ENCODE measurements at places on chromosomes 5 and 9. TPM values are rescaled to one million over a fixed set of nuclear protein-coding genes. Genes with fewer than 3 reads are reported as not detected.

DNA sequence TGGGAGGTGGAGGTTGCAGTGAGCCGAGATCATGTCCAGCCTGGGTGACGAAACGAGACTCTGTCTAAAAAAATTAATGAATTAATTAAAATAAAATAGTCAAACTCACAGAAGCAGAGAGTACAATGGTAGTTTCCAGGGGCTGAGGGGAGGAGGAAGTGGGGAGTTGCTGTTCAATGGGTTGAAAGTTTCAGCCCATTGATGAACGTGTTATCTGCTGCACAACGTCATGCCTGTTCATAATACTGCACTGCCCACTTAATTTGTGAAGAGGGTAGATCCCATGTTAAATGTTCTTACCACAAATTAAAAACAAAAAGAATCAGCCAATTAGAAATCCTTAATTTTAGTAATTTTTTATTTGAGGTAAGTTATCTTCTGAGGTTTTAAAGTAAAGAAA is 16.4 kb upstream of the RUFY1 start:
- no peak for DNase-seq

DNA sequence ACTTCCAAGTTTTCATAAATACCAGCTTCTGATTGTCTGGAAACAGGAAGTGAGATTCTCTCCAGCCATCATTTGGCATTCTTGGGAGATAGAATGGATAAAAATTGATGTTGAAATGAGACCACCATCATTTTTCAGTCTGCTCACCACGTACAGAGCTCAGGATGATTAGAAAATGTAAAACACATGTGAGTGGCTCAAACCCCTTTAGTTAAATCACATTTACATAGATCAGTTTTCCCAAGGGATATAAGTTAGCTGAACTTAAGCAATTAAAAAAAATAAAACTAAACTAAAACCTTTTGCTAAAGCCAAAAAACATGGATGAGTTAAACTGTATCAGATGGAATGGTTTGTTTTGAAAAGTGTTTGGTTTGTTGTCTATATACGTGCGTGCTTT is 37.1 kb upstream of the GDNF start:
- DNase-seq: no peak

Gene IL31RA
- 2.3 TPM for total RNA-seq

Gene SETX
- total RNA-seq: 67.9 TPM

Gene ABO
- 1.4 TPM for total RNA-seq

Gene F2R
- total RNA-seq: 22.0 TPM

Gene DRD1
- total RNA-seq: 0.62 TPM

Measured in aorta (tissue), 5 donors.